ENCODE measurements at places on chromosomes 12 and 14.

- DNase-seq, result no peak
These were observed 54.6 kb downstream of the ETV6 start for GRCh38 chr12:11704089-11704488.

GRCh38 chr12:113230315-113231234 lies 9.3 kb downstream of the TPCN1 start:
- DNase-seq, result no peak

DNA sequence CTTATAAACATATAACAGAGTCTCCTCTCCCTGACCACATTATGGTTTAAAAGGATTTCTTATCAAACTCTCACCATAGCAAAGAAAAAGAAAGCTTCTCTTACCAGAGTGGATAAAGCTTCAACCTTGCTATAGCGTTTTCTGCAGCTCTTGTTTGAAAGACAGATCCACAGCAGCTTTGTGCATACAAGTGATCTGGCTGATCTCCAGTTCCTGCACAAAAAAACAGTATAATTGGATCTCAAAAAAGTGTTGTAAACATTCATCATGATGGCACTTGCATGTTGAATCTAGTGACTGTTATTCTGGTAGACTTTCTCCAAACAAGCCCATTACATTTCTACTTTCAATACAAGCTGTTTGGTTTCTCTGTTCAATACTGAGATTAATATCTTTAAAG lies 178.9 kb upstream of the MGAT4C start:
- DNase-seq, result no peak

DNA sequence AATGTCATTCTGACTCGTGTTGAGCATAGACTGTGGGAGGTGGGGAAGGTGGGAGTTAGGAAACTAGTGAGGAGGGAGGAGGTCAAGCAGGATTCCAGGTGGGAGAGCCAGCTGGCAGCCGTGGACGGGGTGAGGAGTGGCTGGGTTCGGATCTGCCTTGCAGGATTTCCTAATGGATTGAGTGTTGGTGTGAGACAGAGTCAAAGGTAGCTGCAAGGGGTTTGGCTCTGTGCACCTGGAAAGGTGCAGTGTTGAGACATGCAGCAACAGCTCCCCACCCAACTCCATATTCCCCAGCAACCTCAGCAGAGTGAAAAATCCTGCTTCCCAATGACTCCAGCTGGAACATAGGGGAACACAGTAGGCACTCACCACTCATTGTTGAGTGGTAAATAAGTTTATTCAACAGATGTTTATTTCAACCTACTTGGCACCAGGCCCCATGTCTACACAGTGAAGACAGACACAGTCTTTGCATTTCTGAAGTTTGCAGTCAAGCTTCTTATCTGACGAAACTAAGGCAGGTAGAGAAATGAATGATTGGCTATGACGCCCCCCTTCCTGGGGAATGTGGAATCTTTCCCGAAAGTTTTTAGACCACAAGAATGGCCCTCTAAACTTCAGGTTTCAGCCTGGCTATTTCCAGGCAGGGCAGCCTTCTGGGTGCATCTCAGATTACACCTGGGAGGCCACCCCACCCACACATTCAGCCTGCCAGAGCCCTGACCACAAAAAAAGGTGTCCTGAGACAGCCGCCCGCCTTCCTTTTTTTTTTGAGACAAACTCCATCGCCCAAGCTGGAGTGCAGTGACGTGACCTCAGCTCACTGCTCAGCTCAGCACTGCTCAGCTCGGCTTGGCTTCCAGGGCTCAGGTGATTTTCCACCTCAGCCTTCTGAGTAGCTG lies 37.9 kb upstream of the PLEKHG6 start:
- DNase-seq, result no peak

- DNase-seq, result no peak
These were observed 20.2 kb downstream of the RERG start for GRCh38 chr12:15201056-15201455.

GRCh38 chr14:74501135-74501614 lies 7.6 kb downstream of the ISCA2 start:
- no peak for DNase-seq

GRCh38 chr12:1993341-1993740 lies 10.9 kb downstream of the DCP1B start:
- DNase-seq, result peak; percentile 27

DNA sequence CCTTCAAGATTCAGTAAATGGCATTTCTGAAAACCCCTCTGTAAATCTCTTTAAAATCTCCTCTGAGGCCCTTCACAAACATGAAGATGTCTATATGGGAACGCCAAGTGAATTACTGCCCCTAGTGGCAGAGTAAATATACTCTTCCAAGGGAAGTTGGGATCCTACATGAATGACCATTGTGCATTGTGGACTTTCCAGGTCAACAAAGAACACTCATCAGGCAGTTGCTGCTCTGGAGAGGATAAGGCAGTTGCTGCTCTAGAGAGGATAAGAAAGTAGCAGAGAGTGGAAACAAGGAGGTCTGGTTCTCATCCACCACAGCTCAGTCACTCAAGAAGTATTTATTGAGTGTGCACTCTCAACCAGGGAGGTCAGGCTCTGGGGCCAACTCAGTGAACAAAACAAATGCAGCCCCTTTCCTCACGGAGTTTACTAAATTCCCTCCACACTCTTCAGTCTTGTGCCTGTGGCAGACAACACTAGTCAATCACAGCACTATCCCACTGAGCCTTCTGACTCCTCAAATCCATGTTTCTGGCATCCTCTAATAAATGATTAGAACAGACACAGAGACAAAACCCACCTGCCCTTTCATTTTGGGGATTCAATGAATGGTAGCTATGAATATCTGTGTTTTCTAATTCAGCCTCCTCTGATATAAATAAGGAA lies 52.9 kb downstream of the SVOP start:
- no peak for DNase-seq

DNA sequence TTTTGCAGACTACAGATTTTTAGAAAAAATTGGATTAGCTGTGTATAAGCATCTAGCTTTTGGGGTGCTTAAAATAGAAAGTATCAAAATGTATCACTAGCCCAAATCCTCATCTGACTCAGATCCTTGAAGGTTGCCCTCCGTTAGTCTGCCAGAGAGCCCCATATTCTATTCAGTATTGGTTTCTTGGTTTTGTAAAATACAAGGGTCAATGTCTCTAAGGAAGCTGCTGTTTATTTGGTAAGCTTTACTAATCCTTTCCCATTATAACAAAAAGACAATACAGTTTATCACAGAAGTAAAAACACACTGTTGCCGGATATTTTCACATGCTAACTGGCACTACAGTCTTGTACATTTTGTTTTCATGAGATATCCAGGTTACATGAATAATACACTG lies 92.8 kb upstream of the PTHLH start:
- no peak for DNase-seq

GRCh38 chr12:93773122-93773871 lies 96.1 kb downstream of the CRADD start:
- peak; percentile 41 for DNase-seq
